Heart right ventricle (tissue), 16 donors: ENCODE measurements at places on chromosomes 11 and 22. TPM values are rescaled to one million over a fixed set of nuclear protein-coding genes. Genes with fewer than 3 reads are reported as not detected.
A peak's percentile ranks its signal among the peaks of the same experiment; 100 is the strongest.

Gene NRIP3
- total RNA-seq, result 0.57 TPM

Gene CHADL
- total RNA-seq, result 11.3 TPM

Gene ARHGEF17
- total RNA-seq, result 56.5 TPM

Gene OR56A1
- not detected for total RNA-seq

Gene GSTT2
- total RNA-seq, result not detected

Gene GNAZ
- 3.5 TPM for total RNA-seq

Gene BAD
- total RNA-seq, result 106 TPM

GRCh38 chr11:117273550-117274289, 17.4 kb upstream of the BACE1-AS start:
- DNase-seq, result no peak

DNA sequence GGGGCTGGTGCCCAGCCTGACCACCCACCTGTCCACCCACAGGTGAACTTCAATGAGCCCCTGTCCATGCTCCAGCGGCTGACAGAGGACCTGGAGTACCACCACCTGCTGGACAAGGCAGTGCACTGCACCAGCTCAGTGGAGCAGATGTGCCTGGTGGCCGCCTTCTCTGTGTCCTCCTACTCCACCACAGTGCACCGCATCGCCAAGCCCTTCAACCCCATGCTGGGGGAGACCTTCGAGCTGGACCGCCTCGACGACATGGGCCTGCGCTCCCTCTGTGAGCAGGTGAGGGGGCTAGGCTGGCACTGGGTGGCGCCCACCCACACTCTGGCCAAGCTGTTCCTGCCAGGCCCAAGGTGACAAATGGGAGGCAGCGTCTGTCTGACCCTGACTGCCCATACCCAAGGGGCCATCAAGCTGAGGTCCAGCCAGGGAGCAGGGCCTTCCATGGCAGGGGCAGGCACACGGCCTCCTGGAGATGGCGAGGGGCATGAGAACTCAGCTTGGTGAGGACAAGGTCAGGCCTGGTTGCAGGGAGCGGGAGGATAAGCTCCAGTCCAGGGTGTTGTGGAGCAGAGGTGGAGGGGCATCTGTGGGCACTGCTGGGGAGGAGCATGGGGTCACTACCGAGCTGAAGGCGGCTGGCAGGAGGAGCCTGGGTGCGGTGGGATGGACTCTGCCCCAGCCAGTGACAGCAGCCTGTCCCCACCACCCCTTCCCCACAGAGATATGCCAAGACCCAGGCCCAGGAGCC, 77.7 kb downstream of the MORC2 start:
- no peak for DNase-seq

DNA sequence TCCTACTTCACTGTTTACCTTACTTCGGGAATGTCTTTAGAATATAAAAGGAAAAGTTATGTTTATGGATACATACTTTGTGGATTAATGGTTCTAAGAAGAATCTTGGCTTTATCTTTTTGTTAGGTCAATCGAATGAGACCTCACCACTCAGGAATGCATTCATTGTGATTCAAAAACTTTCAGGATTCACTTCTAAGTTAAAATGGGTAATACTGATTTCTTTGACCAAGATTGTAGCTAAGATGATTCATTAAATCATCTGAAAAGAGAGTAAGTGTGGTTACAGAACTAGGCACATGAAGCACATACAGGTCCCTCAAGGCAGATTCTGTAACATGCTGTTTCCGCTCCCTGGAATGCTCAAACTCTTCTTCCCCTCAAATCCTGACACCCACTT, 716.4 kb downstream of the KCNA4 start:
- no peak for DNase-seq

- no peak for DNase-seq
Measured at GRCh38 chr11:46948378-46949131, 12.0 kb downstream of the CSTPP1 start.

DNA sequence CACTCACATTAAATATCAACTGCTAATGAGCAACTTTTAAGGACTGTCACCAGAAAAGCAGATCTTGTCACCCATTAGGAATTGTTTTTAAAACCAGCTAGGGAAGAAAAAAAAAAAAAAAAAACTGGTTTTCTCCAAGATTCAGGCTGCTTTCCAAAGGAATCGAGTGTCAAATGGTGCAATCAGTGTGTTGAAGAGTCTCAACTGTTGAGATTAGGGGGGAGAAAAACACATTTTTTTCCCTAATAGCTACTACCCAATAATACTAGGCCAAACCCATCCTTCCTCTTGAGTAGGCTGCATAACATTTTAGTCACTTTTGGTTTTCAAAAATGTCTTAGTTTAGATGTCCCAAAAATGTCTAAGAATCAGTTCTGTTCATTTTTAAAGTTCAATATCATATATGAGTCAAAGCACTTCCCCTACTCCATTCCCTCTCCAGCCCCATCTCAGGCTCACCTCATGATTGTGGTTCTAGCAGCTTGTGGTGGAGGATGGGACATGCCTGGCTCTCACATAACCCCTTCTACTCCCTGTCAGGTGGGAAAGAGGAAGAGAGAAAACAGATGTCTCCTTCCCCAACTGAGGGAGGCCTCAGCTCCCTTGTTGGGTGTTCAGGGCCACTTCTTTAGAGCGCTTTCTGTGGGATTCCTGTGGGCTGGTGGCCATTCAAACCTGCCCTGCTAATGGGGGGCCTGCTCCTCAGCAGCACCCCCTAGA, 193.6 kb downstream of the CWF19L2 start:
- no peak for DNase-seq

GRCh38 chr11:130561441-130561881, 113.0 kb downstream of the ADAMTS15 start:
- DNase-seq, result no peak

- DNase-seq, result no peak
Measured at GRCh38 chr11:66259956-66260355, 8.5 kb upstream of the RAB1B start.

- no peak for DNase-seq
Measured at GRCh38 chr11:47044119-47044518, 107.6 kb downstream of the CSTPP1 start.

GRCh38 chr11:65546217-65546958, 11.8 kb downstream of the LTBP3 start:
- peak; percentile 84 for DNase-seq

DNA sequence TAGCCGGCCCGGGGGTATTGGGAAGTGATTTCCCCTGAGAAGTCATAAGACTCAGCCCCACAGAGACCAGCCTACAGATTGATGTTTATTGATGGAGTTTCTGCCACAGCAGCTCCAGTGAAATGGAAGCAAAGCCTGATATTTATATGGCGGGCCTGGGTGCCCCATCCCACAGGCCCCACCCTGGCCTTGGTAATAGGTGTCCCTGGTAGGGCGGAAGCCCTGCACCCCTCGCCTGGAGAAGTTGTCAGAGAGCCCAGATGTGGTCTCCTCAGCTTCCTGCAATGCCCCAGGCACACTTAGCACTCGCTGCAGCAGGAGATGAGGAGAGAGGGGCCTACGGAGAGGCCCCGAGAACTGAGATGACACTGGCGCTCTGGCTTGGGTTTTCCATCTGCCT, 107.4 kb downstream of the MORC2 start:
- no peak for DNase-seq

DNA sequence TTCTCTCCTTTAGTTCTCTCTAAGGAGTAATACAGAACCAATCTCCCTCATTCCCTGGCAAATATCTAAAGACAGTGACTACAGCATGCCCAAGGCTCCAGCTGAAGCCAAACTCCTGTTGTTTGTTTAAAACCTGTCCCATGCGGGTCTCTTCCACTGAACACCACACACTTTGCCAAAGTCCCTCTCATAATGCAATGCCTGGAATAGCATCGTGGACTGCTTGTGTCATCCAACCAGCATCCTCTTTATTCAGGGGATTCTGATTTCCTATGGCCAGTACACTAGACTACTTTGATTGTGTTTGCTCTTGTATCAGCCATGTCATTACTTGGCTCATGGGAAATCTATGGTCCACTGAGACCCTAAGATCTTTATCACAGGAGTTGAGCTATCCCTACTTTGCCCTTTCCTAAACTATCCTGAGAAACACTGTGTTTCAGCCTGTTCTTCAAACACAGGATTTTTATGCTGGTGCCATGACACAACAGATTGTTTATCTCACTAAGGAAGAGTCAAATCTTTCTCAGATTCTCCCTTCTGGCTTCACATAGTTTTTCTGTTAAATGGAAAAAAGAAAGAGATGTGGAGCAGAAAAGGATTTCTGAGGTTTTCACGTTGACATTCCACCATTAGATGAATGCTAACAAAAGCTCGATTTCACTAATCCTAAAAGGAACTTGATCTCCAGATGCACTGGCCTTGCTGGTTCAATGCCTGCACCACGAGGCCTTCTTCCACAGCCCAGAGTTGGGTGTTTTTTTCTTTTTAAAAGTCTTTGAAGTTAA, 15.9 kb upstream of the IRAG1 start:
- DNase-seq, result no peak
